NCI-H774 (cell line): ENCODE measurements at places on chromosomes 7 and 10.
A peak's percentile ranks its signal among the peaks of the same experiment; 100 is the strongest.

GRCh38 chr10:71923138-71923692, 41.0 kb upstream of the CHST3 start:
- no peak for DNase-seq

GRCh38 chr10:102681696-102682095, 32.5 kb downstream of the ARL3 start:
- no peak for DNase-seq

DNA sequence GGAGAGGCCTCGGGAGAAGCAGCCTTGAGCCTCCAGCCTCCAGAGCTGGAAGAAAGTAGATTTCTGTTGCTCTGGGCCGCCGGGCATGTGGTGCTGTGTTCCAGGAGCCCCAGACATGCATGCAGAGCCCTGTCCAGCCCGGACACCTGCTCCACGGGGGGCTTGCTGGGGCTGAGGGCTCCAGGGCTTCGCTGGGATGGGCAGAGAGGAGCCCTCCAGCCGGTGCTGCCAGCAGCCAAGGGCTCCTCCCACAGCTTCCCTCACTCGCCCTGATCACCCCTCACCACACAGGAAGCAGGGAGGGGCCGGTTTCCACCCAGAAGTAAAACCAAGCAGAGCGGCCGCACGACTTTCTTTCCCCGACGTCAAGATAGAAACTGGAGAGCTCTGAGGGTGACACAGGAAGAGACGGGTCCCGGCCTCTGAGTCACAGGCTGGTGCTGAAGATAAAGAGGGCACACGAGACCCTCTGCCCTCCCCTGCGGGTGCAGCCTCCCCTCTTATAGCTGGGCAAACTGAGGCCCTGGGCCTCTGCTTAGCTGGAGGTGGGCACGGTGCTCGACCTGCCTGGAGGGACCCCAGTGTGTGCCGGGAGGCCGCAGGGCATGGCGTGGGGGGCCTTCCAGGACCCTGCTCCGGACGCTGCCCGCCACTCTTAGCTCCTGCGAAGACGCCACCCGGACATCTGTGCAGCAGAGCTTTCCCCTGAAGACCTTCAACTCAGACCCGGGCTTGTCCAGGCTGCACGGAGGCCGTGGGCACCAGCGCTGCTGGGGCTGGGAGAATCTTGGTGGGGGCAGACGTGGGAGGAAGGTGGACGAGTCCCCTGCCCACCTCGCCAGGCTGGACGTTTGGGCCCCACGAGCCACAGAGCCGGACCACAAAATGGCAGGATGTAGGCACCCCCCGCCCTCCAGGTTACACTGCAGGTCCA, 31.1 kb downstream of the ADAP1 start:
- no peak for DNase-seq

DNA sequence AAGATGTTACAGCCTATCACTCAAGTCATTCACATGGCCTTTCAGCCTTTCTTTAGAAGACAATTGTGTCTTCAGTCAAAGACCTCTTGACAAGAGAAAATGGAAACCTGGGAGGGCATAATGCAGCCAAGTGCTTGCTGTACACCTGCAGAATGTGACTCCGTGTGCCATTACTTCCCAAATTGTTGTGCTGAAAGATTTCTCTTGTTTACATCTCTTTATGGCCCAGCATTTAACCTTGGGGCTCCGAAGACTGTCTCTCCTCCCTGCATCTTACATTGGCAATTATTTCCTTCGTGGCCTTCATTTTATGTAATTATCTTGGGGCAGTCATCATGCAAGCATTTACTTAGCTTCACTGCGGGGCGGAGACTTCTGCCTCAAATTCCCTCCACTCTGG, 287.0 kb downstream of the TCF7L2 start:
- DNase-seq, result no peak

DNA sequence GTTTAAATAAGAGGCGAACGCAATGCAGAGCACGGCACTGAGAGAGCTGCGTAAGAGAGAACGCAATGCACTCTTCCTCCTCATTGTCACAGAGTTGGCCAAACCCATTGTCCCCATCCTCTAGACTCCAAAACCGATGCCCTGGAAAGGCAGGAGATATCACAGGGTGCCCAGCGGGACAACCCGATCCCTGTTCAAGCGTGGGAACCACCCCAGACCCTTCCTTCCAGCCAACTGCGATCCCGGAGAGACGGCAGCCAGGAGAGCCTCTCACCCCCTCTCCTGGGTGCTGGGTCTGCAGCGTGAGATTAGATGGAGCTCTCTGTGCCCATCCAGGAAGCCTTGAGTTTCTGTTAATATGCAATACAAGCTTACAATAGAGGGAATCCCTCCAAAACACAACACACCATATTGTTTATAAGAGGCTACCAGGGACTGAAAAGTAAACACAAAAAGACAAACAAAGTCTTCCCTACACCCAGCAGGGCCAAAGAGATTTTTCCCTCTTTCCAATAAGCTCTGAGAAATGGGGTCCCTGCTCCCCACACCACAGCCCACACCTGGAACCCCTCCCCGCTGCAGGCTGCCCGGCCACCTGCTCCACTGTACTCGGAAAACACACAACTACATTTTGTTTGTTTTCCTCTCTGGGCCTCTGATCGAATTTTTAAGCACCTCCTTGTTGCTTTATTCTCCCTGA, 187.6 kb downstream of the ADARB2 start:
- DNase-seq, result peak; percentile 78

DNA sequence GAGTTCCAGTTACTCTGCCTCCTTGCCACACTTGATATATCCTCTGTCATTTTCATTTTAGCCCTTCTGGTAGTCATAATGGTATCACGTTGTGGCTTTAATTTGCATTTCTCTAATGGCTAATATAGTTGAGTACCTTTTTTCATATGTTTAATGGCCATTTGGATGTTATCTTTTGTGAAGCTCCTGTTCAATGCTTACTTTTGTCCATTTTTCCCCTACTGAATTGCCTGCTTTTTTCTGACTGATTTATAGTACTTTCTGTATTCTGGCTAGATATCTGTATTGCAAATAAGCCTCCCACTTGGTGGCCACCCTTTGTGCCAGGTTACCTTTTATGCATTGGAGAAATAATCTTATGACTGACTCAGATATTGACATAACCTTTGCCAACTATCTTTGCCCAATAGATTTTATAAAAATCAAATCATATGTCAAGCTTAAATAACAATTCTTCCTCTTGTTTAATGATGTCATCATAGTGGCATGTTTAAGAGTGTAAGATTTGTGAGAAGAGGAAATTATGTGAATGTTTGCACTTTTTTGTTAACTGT, 50.6 kb downstream of the PRPF18 start:
- DNase-seq, result no peak

- no peak for DNase-seq
These were observed 17.7 kb upstream of the PPIF start for GRCh38 chr10:79329529-79329928.

DNA sequence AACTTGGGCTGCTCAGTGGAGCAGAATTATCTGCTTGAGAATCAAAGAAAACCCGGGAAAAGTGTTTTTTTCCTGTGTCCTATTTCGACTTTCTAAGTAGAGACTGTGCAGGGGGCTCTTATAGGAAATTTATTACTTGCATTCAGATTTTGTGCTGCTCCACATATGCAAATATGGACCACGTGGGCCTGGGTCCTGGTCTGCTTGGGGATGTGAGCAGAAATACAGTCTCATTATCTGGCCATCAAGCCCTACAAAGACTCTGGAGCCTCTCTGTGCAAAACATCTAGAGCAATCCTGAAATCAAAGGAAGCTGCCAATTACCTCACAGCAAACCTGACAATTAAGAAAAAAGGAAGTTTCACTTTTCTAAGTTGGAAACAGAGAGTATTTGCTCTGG, 216.9 kb downstream of the LRMDA start:
- no peak for DNase-seq

GRCh38 chr10:102643336-102644065, 778 bp upstream of the TRIM8 start:
- peak; percentile 14 for DNase-seq

DNA sequence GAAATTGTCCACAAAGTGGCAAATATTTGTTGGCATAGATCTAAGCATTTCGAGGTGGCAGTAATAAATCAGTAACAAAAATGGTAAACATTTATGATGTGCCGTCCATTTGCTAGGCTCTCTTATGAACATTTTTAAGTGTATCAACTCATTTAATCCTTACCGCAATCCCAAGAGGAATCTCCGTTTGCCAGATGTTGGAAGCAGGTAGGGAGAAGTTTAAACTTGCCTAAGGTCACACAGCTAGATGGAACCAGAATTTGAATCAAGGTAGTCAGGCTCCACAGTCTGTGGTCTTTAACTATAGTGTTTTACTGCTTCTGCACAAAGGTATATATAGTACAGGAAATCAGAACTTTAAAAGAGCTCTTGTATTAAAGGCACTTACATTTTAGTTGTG, 2.6 kb downstream of the MKLN1 start:
- no peak for DNase-seq

DNA sequence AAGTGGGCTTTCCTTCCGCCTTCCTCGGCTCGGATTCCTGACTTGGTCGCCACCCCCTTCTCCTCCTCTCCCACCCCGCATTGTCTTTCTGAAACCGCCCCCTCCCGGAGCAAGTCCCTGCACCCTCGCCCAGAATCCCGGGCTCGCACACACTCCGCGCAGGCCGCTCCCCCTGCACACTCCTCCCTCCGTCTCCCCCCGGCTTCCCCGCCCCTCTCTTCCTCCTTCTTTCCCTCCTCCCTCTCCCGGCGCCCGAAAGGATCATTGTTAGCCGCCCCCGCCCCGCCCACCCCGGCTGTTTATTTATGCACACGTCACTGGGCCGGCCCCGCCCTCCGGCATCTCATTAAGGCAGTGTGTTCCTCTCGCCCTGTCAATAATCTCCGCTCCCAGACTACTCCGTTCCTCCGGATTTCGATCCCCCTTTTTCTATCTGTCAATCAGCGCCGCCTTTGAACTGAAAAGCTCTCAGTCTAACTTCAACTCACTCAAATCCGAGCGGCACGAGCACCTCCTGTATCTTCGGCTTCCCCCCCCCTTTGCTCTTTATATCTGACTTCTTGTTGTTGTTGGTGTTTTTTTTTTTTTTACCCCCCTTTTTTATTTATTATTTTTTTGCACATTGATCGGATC, at the start of gene TCF7L2:
TCF7L2 (plus strand) TSS at position 373 of the 633 bp plus-strand sequence. CDS start 510 bp downstream, outside the sequence.
- peak; percentile 73 for DNase-seq

DNA sequence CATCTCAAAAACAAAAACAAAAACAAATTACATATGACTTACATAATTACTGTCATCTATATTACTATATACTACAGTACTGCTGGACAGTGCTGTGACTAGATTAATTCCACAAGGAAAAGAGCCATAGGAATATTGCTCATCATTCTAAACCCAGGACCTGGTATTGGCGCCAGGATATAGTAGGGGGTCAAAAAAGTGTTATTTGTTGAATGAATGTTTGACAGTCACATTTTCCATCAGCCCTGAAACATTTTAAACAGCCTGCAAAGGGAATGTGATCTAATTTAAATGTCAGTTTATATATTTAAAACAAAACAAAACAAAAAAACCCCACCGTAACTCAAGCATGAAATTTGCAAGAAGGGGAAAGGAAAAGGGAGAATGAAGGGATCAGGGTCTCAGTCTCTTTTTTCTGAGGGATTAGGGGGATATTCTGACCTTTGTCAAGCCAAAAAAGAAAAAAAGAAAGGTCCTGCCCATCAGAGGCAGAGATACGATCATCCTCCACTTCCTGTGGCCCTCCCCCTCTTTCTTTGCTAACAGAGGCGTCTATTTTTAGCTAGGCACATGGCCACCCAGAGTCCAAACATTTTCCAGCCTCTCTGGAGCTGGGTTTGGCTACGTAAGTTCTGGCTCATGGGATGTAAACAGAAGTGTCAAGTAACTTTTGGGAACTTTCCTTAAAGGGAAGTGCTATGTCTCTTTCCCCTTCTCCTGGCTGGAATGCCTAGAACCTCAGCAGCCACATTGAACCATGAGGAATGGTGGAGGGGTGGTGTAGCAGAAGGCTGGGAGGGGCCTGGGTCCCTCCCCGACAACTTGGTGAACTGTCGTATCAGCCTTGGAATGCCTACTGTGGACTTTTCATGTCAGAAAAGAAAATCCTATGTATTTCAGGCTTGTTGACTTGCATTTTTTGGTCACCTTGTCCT, 44.6 kb upstream of the DLG5 start:
- no peak for DNase-seq

DNA sequence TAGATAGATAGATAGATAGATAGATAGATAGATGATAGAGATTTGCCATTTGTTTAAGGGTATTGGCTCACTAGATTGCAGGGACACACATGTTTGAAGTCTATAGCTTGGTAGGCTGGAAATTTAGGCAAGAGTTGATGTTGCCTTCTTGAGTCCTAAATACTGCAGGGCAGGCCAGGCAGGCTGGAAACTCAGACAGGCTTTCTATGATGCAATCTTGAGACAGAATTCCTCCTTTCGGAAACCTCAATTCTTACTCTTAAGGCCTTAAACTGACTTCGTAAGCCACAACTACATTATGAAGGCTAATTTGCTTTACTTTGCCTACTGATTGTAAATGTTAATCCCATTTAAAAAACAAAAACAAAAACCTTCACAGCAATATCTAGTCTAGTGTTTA, 322.9 kb upstream of the AKR1E2 start:
- no peak for DNase-seq

- no peak for DNase-seq
These were observed 25.2 kb downstream of the FOXK1 start for GRCh38 chr7:4707217-4707741.

- no peak for DNase-seq
These were observed 208.7 kb downstream of the CRPPA start for GRCh38 chr7:16212610-16213009.

DNA sequence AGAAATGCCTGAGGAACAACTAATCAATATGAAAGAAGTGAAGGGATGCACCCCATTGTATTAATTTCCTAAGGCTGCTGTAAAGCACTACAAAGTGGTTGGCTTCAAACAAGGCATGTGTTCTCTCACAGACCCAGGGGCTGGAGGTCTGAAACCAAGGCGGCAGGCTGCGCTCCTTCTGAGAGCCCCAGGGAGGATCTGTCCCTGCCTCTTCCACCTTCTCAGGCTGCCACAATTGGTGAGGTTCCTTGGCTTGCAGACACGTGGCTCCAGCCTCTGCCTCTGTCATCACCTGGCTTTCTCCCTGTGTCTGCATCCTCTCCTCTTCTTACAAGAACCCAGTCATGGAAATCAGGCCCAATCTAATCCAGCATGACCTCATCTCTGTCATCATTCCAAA, 110.1 kb downstream of the TNS3 start:
- DNase-seq, result no peak

GRCh38 chr10:32445740-32446535, at the start of gene CCDC7:
TSS of gene CCDC7 (plus strand) at chr10:32446140. CDS start at chr10:32451643, 5,503 bp downstream.
- DNase-seq, result peak; percentile 82

GRCh38 chr10:5550621-5551530, 26.1 kb downstream of the CALML3 start:
- DNase-seq, result no peak

DNA sequence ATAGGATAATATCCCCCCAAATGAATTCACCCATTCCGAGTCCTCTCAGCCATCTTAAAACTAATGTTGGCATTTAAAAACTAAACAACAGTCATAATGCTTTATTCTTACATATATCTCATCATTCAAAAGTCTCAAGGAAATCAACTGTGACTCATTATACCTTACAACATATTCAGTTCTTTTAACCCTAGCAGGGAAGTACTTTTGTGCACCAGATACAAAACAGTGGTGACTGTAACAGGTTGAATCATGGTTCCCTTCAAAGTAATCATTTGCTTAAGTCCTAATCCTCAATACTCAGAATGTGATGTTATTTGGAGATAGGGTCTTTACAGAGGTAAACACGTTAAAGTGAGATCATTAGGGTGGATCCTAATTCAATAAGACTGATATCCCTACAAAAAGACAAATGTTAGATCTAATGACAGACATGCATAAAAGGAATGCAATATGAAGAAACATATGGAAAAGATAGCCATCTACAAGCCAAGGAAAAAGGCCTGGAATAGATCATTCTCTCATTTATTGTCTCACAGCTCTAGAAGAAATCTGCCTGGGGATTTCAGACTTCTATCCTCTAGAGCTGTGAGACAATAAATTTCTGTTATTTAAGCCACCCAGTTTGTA, 42.3 kb downstream of the RELN start:
- DNase-seq, result no peak
